Smooth muscle cell of the brain vasculature (primary cell): ENCODE measurements at places on chromosomes 3 and 15.

GRCh38 chr15:45262906-45263461 is 10.9 kb downstream of the SLC28A2 start:
- DNase-seq: no peak

GRCh38 chr3:127535106-127535785 is 55.3 kb downstream of the TPRA1 start:
- no peak for DNase-seq

- DNase-seq: no peak
These were observed 286.5 kb downstream of the SQOR start for GRCh38 chr15:45921376-45921775.

DNA sequence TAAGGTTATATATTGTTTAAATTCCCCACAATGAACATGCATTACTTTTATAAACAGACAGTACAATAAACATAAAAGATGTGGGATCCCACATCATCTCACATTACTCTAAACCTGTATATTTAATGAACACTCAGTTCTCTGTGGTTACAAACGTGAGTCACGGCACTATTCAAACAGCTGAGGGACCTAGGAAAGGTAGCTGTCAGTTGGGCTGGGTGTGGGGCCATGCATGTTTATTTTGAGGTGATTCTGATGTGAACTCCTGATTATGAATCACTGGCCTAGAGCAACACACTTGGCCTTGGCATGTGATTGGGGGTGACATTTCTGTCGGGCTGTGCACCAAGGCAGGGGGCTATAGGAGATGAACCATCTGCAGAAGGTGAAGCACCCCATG is 147.6 kb upstream of the HACD2 start:
- DNase-seq: no peak

GRCh38 chr3:115832265-115832664 is 209.0 kb downstream of the GAP43 start:
- DNase-seq: no peak

DNA sequence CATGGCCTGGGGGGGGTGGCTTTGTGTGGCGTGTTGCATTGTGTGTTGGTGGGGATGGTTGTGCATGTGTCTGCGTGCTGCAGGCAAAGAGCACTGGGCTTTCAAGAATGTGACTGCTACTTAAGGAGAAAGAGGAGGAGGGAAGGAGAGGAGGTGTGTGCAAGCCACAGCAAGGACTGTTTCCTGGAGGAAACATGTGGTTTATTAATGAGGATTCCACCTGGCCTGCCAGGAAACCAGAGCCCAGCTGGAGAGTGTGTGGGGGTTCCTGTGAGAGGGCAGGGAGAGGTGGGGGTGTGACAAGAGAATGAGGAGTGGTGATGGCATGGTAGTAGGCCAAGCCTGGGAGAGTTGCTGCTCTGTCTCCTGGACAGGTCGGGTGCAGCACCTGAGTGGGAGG is 258.1 kb upstream of the ROPN1 start:
- no peak for DNase-seq

DNA sequence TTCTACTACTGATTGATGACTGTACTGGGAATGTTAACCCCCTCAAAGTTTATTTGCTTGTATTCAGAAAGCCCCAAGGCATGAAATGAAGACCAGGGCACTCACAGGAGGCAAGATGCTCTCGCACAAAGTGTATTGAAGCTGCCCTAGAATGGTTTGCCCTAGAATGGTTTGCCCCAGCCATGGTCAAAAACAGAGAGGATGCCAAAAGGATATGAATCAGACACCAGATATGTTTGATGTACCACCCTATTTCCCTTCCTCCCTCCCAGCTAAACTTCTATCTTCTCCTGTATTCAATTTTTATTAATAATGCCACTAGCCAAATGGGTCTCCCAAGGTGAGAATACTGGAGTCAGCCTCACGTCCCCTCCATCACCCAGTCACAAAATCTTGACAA is 101.3 kb downstream of the TMCO5A start:
- no peak for DNase-seq

- no peak for DNase-seq
These were observed 215.9 kb upstream of the LRRC3B start for GRCh38 chr3:26406636-26407035.

DNA sequence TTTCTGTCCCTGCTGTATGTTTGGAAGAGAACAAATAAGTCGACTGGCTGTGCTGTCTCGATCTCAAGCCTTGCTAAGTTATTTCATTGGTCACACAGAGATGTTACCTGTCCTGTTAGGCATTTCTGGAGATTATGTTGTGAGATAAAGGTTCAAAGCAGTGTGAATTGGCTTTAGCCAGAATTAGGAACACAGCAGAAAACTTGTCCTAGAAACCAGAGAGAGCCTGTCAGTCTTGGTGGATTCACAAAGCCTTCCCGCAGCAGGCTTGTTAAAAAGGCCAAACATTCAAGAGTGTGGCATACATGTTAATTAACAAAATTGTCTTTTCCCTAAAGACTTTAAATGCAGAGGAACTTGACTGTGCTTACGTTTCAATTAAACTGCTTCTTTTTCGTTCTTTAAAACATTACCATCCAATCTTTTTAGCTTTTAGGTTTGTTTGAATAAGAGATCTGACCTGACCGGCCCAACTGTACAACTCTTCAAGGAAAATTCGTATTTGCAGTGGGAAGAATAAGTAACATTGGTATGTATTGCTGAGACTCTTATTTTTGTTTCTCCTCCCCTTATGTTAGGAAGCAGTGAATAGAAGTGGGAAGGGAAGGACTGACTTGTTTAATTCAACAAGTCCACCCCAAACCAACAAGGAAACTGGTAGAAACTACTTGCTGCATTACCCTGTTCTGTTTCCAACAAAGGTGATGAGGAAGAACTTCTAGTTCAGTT is 25.2 kb downstream of the ABHD2 start:
- DNase-seq: no peak

GRCh38 chr3:195870937-195871336 is 37.4 kb downstream of the TNK2 start:
- DNase-seq: no peak

DNA sequence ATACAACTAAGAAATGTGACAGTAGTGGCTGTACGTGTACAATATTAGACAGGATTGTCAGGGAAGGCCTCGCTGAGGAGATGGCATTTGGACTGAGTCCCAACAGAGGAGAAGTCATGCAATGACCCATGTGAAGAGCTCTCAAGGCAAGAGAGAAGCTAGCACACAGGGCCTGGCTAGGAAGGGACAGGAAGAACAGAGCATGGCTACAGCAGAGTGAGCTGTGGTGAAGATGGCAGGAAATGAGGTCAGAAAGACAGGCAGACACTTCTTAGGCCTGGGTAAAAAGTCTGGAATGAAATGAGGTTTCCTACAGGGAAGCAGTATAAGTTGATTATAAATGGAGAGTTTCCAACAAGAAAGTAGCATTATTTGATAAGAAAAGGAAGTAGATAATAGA is 33.2 kb upstream of the LEKR1 start:
- no peak for DNase-seq

- no peak for DNase-seq
These were observed 167.1 kb downstream of the OXSM start for GRCh38 chr3:25957026-25957425.

DNA sequence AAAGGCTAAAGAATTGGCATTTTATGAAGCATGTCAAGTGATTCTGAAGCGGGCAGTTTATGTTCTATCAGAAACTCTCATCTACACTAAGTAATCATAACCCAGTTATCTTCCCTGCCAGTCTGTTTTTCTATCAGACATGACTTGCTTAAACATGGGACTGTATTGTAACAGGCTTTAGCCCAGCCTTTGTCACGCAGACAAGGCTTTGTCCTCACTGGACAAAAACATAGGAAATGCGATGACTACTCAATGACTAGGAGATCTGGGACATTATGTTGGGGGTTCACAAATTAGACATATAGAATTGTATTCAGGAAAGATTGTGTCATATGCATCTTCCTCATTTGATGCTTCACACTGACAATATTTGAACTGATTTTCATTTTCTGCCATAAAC is 115.5 kb downstream of the GADL1 start:
- DNase-seq: no peak

GRCh38 chr3:168473334-168473890 is 377.7 kb upstream of the GOLIM4 start:
- no peak for DNase-seq

- DNase-seq: peak; percentile 61
These were observed 16.1 kb downstream of the SH2D7 start for GRCh38 chr15:78108300-78109084.

- DNase-seq: no peak
These were observed 23.0 kb downstream of the PPM1L start for GRCh38 chr3:160779040-160779439.

DNA sequence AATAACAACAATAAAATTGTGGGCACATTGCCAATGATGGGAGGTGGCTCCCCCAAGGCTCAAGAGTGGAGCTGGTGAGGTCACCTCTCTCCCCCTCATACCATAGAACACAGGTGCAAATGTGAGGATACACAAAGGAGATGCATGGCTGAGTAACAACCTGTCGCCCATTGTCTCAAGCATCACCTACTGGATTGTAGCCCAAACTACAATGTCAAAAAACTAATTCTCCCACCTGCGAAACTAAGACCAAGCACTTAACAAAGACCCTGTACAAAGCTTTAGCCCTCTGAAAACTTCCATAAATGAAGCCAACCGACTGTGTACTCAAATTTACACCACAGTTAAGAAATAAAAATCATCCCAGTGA is 50.4 kb upstream of the IGSF11 start:
- no peak for DNase-seq

DNA sequence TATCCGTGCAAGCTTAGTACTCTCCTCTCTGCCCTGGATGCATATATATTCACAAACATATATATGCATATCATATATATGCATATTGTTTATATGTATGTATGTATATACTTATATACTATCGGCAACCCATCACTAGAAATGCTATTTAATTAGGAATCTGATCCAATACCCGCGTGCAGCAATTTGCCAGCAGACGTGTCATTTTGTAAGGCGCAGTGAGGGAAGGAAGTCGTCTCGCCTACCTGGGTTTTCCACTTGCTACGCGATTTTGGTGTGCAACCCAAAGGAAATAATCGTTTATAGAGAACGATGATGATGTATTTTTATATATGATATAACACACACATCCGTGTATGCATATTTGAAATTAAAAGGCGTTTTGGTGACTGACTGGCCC is 5.6 kb upstream of the FEZF2 start:
- DNase-seq: no peak

- DNase-seq: no peak
These were observed 325.0 kb downstream of the SATB1 start for GRCh38 chr3:18100121-18100520.

DNA sequence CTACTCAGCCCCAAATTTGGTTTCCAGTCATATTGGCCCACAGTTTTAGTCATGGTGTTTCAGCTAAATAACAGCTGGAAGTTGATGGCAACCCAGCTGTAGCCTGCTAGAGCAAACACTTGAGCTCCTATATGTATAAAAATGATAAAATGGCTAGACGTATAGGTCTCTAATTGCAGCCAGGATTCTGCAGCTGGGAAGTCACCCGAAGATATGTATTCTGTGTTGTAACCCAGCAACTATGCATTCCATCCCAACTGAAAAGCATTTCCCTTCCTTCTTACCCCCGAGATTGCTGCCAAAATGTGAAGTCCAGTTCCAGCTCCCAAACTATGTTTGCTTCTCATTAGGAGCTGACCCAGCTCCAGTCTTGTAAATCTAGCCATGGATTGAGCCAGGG is 408.4 kb downstream of the AGBL1 start:
- no peak for DNase-seq

DNA sequence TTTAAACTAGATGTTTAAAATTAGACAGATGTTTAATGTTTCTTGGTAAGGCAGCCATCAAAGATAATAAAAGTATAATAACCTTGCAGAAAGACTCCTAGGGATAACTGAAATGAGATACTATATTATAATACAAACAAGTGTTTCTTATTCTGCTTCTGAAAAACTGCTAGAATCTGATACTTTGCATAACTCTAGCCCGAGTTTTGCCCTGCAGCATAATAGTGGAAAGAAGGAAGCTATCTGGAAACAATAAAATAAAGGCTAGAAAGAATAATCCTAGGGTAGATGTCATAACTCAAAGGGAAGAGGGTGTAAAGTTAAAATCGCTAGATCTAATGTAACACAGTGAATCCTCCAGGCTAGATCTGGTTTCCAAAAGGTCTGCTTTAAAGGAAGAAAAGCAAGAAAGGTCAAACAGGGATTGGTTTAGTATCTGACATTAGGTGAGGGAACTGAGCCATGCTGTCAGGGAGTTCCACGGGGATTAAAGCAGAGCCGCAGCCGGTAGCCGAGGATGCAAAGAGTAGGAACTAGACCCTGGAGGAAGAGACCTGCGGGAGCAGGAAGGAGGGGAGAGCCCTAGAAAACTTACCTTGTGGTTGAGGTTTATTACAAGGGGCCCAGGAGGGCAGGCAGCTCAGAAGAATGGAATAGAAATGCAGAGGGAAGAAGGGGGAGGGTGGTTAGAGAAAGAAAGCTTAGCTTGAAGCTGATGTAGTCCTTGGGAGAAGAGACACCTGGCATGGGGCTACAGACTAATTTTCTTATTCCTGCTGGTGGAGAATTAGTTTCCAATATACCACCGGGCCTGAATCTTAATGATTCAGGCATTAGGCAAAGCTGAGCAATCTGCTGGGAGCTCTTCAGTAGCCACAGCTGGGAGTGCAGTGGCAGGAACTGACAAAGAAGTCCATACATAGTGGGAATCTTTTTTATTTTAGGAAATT is 46.1 kb upstream of the TUSC7 start:
- DNase-seq: no peak

GRCh38 chr15:78080088-78080460 is 2.6 kb upstream of the TBC1D2B start:
- no peak for DNase-seq

DNA sequence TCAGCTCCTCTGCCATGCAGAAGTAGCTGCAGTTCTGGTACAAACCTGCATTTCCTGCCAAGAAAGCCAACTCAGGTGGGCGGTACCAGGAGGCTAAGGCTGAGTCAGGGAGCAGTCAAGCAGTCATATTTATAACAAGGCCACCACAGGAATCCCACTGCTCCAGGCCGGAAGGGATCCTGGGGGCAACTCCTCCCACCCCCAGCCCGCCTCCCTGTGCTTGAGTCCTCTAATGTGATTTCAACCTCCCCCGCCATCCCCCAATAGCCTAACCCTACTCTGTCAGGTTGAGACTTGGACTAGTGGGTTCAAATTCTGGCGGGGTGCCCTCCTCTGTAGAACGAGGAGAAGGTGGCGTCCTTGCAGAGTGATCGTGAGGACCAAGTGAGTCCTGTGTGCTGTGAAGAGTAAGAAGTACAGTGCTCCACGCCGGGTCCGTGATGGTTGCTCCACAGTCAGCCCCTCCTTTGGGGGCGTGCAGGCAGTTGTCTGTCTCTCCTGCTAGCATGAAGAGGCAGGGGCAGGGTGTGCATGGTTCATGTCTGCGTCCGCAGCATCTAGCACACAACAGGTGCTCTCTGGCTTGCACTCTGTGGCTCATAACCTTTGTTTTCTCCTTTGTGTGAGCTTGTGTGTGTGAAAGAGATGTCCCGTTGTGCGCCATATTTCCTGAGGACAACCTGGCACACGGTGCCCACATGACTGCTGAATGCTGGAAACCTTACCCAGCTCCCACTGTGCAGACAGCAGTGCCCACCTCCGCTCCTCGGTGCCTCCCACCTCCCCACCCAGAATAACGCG is 78.3 kb downstream of the SMAD6 start:
- DNase-seq: no peak
